ENCODE measurements at places on chromosomes 2 and 18.

DNA sequence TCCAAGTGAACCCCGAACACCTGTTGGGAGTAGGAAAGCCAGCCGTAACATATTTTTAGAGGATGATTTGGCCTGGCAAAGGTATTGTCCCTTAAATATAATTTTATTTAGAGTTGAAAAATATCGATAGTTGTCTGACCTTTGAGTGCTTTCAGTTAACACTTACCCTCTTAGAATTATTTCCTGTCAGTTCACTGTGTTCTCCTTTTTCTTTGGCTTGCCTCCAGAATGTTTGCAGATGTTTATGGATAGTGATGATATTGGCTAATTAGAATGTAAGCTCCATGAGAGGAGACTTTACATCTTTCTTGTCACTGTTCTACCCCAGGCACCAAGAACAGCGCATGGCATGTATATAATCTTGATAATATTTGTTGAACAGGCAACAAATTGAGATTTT, 19.8 kb downstream of the PIKFYVE start:
- DNase-seq: no peak

- DNase-seq: no peak
Measured at GRCh38 chr2:6368281-6368680, 497.4 kb downstream of the CMPK2 start.

DNA sequence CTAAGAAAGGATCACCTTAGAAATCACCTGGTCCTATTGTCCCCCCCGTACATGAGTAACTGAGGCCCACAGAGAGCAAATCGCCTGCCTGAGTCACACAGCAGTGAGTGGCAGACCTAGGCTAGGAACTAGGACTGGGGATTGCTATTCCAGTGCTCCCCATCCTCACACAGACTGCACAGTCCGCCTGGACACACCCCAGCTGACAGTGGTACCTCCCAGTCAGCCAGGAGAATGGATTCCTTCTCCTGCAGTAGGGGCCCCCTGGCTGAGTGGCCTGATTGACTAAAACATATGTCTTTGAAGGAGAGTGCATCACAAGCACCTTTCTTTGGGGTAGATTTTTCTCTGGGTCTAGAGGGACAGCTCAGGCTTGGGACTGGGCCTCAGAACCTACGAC, 32.4 kb upstream of the SLC35F6 start:
- DNase-seq: no peak

- no peak for DNase-seq
Measured at GRCh38 chr2:49753344-49753985, 599.1 kb upstream of the FSHR start.

DNA sequence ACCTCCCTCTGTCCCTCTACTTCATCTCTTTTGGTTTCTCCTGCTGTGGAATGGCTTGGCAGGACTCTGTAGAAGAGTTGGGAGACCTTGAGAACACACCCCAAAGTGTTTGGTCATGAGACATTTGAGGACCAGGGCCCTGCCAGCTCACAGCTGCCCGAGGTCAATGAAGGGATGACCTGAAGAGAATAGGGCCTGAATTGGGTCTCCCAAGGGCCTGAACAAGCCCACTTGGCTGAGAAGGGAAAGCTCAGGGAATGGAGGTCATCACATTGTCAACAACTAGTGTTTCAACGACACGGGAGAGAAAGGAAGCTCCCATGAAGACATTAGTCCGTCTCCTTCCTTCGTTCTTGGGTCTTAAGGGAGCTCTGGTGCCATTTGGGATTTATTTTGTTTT, 52.8 kb downstream of the TTC32 start:
- DNase-seq: no peak

- DNase-seq: no peak
Measured at GRCh38 chr2:197814526-197814925, 10.1 kb downstream of the PLCL1 start.

DNA sequence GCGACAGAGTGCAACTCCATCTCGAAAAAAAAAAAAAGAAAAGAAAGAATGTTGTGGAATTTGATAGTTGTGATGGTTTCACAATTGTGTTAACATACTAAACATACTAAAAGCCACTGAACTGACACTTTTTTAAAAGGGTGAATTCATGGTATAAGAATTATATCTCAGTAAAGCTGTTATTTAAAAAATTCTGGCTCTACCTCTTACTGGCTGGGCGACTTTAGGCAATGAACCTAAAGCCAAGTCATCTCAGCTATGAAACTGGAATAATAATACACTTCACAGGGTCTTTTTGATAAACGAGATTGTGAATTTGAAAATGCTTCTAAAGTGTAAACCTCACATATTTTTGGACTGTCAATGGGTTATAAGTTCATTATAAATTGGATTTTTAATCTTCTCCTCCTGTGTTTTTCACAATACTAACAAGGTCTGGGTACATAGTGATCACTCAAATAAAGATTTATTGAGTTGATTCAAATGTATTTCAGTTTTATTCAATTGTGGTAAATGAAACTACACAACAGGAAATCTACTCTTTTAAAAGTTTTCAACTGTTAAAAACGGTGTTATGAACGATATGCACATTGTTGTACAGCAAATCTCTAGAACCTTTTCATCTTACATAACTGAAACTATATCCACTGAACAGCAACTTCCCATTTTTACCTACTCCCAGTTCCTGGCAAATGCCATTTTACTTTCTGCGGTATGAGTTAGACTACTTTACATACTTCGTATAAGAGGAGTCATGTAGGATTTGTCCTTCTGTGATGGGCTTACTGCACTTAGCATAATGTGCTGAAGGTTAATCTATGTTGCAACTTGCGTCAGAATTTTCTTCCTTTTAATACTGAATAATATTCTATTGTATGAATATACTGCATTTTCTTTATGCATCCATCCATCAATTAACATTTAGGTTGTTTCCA, 43.0 kb upstream of the GTF2A1L start:
- no peak for DNase-seq

DNA sequence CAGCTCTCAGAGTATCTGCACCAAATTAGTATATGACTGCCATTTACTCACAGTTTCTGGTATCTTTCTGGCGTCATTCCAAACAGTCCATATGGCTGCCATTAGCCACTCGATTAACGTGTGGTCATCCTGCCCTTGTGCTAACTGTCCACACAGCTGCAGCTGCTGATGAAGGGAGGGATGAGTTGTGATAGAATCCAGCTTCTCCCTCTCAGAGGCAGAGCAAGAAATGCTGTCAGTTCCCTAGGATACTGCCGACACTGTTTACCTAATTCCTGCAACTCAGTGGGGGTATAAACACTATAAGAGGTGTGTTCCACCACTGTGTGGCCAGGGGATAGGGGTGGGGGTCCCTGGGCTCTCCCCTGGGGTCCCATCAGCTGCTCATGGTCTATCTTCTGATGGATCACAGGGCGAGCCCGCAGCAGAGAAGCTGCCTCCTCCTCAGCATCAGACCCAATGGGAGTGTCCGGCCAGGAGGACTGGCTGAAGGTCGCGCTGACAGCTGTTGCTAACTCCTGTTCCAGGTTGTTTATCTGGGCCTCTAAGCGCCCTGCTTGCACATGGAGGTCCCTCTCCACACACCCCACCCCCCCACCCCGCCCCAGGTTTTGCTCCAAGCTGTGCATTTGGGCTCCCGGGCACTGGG, 17.3 kb upstream of the KLHL23 start:
- no peak for DNase-seq

- no peak for DNase-seq
Measured at GRCh38 chr2:120983344-120983743, 247.7 kb downstream of the GLI2 start.

- no peak for DNase-seq
Measured at GRCh38 chr2:85244828-85245227, 83.0 kb downstream of the TGOLN2 start.

GRCh38 chr2:118975133-118975532, 33.1 kb downstream of the MARCO start:
- no peak for DNase-seq

GRCh38 chr2:168330624-168331423, 83.4 kb upstream of the STK39 start:
- no peak for DNase-seq

DNA sequence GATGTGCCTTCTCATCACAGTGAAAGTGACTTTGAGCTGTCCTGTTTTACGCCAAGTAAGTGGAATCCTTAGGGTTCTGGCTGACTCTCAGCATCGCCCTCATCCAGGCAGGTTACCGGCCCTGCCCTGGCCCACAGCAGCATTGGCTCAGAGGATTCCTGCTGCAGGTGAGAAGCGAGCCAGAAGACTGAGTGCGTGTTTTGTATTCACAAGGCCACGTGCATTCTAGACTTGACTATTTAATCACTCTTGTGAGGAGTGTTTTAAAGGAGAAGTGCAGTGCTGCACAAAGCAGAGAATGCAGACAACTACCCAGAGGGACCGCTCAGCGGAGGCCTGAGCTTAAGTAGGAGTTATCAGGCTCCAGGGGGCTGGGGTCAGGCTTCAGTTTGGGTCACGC, 48.3 kb downstream of the LAMA3 start:
- DNase-seq: no peak

DNA sequence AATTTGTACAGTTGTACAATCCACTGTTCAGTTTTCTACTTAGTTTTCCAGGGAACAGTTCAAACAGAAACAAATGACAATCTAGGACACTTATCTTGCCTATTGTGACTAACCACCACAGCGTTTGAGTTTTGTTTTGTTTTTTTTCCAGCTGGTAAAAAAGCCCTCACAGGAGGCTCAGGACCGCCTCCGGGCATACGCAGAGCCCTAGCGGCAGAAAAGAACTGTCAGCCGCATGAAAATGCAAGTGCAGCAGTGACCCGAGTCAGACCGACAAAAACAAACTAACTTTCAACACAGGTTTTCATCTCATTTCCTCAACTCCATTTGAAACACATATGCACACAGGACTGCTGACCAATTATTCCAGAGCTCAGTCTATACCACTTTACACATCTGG, 68.6 kb downstream of the STEAP3 start:
- DNase-seq: no peak

Data from effector memory CD4-positive, alpha-beta T cell (primary cell).